ENCODE measurements at places on chromosomes 13 and 19.

DNA sequence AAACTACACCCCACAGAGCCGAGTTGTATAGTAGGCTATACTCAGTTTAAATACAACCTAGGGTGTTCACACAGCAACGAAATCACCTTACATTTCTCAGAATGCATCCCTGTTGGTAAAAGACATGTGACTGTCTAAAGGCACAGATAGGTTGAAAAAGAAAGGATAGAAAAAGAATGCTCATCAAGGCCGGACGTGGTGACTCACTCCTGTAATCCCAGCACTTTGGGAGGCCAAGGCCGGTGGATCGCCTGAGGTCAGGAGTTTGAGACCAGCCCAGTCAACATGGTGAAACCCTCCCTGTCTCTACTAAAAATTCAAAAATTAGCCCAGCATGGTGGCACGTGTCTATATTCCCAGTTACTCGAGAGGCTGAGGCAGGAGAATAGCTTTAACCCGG, 3.8 kb upstream of the IL17D start:
- no peak for DNase-seq

GRCh38 chr19:50673118-50673517, 23.9 kb downstream of the C19orf81 start:
- DNase-seq = no peak

GRCh38 chr19:50567882-50568727, at the start of gene LRRC4B:
LRRC4B (minus strand) TSS chr19:50568435; CDS start chr19:50548838, 19,597 bp downstream.
- DNase-seq = peak; percentile 25

DNA sequence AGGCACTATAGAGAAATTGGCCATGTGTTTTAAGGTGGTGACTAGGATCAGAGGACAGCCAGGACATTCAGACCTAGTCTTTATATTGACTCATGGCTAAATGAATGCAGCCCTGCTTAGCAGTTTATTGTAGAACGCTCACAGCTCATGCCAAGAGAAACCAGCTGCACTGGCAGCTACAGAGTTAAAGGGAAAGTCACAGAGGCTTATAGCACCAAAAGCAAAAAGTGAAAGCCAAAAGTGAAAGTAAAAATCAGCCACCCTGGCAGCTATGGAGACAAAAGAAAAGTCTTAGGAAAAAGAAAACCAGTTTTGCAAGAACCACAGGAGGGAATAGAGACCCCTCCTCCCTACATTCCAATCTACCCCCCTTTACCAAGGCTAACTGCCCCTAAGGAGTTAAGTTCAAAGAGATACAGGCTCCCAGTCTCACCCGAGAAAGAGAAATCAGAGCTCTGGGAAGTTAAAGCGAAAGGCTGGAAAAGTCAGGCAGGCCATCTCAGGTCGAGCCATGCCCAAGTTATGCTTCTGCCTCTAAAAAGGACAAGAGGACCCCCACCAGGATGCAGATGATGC, 99.0 kb downstream of the ZNF429 start:
- no peak for DNase-seq

GRCh38 chr19:7928741-7929701, 3.1 kb upstream of the CTXN1 start:
- no peak for DNase-seq

Measured in NCI-H748 treated with DMSO at 0.1 percent for 48 hours (cell line).